ENCODE measurements at places on chromosomes 16 and 17.

DNA sequence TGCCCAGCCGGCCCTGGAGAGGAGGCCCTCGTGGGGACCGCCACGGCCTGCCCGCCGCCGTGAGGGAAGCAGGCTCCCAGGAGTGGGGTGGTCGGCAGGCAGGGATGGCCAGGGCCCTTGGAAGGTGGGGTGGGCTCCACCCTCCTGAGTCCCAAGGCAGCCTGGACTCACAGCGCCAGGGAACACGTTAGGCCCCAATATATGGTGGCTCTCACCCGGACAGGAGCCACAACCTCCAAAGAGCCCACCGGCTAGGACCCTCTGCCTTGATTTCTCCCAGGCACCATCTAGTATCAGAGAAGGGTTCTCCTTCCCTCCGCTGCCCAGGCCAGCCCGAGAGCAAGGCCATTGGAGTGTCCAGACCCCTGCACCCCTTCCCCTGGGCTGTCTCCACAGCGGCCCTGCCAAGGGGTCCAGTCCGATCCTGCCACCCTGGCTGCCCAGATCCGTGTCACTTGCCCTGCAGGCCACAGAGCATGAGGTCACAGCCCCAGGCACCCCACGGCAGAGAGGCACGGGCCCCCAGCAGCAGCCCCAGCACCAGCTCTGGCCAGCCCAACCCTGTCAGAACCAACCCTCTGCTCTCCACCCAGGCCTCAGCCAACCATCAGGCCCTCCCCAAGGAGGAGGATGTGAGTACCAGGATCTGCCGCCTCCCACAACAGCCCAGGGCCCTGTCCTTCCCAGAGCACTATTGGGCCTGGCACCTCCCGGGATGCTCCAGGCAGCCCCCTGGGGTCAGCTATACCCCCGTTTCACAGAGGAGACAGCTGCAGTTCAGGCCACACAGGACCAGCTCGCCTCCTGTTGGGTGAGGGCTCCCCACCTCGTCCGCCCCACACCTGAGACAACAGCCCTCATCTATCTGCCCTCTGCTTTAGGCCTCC lies 1.1 kb upstream of the AXIN1 start:
- DNase-seq, result no peak

DNA sequence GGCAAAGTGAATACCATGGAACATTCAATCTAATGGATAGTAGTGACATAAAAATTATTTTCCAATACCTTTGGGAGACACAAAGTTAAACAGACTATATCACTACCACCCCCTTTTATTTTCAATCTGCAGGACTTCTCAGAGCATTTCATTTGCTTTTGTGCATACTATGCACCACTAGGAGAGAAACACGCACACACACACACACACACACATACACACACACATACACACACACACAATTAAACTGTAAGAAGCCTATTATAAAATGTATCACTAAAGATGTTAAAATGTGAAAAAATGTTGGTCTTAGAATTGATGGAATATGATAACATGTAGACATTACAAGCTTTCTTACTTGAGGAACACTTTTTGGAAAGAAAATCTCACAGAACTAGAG lies 331.4 kb downstream of the CA10 start:
- DNase-seq, result no peak

- DNase-seq, result no peak
These were observed 26.1 kb downstream of the BCL7C start for GRCh38 chr16:30867747-30868146.

DNA sequence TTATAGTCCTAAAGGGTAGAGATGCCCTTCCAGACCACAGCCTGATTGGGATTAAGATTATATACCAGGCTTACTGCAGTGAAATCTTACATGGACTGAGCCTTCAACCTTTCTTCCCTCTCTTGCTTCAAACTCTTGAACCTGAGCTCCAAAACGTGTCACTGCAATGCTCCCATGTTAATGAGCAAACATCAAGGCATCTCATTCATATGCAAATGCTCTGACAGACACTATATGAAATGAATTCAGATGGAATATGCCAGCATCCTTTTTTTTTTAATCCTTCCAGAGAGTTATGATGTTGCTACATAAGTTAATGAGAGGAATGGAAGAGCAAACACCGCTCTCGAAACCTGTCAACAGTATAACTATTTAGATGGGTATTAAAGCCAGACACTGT lies 611.9 kb upstream of the CDH11 start:
- no peak for DNase-seq

DNA sequence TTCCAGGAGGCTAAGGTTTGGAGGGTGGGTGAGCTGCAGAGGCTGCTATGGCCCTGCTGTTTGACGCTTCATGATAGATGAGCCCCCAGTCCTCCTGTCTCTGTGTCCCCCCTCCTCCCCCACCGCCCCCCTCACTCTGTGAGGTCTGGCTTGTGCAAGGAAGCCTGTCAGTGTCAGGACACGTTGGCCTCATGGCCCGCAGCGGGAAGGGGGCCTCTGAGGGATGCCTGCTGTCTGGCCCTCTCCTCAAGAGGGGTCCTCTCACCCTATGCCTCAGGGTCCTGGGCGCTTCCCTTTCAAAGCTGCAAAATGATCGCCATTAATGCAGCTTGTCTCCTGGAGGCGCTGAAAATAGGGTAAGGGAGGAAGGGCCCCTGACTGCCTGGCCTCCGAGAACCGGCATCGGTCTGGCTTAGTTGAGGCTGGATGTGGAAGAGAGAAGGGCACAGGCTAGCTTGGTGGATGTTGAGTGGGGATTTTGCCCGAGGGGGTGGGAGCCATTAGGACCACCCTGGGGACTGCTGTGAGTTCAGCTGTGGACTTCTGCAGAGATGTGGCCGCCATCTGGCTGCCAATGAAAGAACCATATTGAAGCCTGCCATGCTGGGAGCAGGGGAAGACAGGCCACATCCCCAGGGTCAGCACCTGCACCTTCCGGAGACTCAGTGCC lies 14.8 kb upstream of the GOSR2 start:
- no peak for DNase-seq

- no peak for DNase-seq
These were observed 406.9 kb downstream of the TMEM114 start for GRCh38 chr16:8183176-8184099.

DNA sequence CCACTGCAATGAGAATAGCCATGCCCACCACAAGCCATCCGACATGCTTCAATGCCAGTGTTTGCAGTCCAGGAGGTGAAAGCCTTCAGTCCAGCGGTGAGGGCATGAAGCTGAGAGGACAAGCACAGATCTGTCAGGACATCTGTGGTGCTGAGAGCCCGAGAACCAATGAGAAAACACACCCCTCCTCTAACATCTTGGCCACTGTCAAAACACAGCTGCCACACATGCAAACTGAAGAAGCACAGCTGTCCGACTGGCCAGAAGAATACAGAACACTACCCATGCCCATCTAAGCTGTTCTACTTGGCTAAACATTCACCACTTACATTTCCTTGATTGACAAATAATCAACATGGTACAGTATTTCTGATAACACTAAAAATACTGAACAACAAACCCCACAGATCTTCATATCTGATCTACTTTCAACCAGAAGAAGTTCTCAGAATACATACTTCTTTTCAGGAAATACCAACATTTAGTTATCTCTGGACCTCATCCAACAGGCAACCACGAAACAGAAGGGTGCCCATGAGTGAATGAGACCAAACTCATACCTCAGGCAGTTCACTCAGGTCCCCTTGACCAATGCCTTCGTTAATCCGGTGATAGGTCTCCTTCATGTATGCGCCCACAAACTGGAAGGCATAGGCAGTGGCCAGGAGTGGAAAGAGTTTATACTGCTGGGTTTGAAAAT lies 10.2 kb upstream of the FBF1 start:
- no peak for DNase-seq

DNA sequence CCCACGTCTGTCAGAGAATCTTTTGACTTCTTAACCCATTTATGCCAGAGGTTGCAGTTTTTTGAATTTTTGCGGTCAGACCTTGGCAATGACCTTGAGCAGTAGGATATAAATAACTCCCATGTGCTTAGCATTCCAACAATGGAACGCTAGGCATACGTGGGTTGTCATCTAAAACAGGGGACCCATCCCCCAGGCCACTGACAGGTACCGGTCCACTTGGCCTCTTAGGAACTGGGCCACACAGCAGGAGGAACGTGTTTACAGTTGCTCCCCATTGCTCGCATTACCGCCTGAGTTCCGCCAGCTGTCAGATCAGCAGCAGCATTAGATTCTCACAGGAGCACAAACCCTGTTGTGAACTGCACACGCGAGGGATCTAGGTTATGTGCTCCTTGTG lies 76.8 kb upstream of the LGALS9 start:
- no peak for DNase-seq

DNA sequence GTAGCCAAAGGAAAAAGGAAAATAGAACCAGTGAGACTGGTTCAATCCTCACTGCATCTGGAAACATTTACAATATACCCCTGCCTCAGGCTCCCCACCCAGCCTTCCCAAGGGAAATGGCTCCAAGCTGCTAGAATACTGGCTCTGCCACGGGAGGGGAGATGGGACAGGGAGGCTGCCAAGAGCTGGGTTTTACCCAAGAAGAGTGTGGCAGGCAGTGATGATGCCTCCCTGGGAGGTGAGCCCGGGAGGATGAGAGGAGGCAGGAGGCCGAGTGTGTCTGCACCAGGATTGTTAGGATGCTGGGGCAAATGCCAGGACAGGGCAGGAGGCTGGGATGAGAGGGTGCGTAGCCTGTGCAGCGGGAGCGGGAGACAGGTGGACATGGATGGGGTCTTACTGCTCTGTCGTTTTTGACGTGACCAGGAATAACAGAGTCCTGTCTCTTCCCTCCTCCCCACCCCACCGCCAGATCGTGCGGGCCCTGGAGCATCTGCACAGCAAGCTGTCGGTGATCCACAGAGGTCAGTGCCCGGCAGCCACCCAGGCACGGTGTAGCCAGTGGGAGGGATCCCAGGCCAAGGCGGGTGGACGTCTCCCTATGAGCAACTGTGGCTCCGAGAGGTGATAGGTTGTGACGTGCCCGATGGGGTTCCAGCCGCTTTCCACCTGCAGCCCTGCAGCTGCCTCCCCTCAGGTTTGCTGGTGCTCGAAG lies 18.4 kb downstream of the MAP2K3 start:
- no peak for DNase-seq
